Stimulated activated CD4-positive, alpha-beta T cell treated with anti-CD3 and anti-CD28 coated beads, Interleukin-1b, Interleukin-23, amount 100 ng/mL, for 48 hours (primary cell): ENCODE measurements at places on chromosomes 2 and 18.

- no peak for DNase-seq
Observed at GRCh38 chr2:157180359-157180758, 77.1 kb upstream of the GALNT5 start.

DNA sequence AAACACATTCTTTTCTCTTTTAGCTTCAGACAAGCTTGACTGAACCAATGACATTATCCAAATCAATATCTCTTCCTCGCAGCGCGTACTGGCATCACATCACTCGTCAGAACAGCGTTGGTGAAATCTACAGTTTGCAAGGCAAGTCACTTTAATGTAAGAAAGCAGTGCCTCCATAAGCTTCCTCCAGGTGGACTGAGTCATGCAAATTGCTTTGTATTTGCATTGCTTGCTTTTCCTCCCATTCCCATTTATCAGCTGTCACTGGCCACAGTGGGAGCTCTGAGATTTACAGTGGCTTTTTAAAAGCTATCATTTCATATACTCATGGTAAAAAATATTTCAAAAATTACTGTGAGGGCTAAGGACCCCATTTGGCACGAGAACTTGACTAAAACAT is 189.9 kb downstream of the CD226 start:
- no peak for DNase-seq

GRCh38 chr2:44615950-44616518 is 254.3 kb downstream of the CAMKMT start:
- no peak for DNase-seq

DNA sequence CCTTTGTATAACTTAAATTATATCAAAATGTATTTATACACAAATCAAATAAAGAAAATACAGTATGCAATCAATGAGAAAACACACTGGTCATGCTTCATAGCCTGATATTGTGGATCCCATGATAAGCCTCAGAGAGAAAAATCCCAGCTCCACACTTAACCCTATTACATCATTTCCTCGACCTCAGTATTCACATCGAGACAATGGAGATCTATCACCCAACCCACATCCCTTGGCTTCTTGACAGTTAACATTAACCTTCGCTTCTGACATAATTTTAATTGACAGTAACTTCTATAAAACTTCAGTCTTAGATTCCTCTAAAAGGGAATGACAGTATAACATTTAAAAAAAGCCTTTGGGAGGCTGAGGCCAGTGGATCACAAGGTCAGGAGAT is 11.6 kb downstream of the TMX3 start:
- no peak for DNase-seq

DNA sequence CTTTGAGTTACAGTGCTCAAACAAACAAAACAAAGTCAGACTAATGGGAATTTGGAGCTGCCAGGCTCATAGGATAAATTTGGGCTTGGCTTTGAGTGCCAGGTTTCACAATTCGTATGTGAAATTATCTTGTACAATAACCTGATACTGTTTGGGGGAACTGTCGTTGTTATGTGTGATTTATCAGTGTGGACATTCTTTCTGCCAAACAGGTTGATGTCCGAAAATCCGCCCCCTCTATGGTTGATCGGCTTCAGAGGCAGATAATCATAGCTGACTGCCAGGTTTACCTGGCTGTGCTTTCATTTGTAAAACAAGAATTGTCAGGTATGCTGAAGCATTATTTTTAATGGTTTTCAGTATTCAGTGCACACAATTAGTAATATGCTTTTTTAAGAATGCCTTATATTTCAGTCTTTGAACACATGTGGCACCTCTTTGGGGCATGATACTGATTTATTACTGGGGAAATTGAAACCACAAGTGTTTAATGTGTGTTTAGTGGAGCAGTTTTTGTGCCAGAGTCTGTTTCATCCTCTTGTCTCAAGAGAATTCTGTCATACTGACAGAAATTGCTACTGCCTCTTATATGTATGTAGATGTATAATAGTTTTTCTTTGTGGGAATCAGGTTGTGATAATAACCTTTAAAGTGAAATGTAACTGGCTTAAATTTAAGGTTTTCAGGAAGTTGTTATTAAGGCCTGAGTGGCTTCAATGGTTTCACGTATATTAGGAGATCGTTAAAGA is 54.6 kb downstream of the TTC39C start:
- no peak for DNase-seq

DNA sequence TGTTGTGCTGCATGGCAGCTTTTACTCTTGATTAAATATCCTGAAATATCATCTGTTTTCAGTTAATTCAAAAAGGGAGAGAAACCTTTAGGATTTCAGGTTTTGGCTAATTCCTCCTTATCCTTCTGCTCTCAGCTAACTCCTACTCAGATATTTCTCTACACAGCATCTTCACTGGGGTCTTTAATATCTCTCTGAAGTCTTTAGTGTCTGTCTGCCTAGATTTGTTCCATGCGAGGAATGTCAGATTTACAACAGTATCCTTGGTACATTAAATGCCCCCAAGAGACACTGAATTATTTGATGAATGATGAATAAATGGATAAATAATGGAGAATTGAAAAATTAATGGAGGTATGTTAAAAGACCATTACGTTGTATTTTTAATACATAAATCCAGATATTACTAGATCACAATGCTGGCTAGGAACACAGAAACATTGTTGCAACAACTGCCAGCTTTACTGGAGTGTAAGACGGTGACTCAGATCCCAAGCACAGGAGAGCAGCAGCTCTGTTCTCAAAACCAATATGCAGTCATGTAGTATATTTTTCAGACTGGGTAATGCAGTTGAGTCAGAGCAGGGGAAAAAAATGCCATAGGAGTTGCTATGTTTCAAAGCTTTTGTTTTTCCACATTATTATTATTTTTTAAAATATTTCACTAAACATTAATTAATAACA is 388.0 kb upstream of the SYT4 start:
- DNase-seq, result no peak

DNA sequence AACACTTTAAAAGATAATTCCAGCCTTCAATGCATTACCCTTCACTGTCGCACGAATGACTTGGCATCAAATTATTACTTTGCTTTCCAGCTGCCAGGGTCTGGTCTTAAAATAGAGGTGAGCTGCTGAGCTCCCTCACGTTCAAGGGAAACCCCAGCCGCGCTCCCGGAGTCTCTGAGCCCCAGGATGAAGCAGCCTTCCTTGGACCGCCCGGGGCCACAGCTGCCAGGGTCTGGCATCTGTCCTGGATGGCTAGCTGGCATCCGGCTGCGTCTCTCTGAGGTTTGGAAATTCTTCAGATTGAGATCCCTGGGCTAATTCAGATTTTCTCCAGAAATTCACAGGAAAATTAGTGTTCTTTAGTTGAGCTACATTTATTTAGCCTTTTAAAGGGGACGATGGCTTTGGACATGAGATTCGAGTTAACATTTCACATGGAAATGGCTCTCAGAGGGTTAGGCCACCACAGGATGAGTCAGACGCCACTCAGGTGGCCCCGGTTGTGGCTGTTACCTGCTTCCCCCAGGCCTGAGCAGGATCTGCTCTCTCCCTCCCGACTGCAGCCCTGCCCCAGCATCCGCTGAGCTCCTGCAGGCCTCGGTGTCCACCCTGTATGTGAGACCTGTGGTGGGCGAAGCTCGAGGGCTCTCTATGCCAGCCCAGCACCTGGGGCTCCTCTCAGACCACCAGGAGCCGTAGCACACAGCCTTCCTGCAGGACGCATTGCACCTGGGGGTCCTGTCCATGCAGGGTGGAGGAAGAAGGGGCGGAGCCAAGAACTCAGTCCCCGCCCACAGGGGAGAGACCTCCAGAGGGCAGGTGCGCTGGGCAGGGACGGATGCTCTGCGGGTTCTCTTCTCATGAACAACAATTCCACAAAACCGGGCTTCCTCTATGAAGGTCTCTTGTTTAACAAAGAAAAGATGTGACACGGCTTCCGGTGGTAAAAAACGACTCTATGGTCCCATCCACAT is 255.5 kb downstream of the TWIST2 start:
- DNase-seq, result no peak

DNA sequence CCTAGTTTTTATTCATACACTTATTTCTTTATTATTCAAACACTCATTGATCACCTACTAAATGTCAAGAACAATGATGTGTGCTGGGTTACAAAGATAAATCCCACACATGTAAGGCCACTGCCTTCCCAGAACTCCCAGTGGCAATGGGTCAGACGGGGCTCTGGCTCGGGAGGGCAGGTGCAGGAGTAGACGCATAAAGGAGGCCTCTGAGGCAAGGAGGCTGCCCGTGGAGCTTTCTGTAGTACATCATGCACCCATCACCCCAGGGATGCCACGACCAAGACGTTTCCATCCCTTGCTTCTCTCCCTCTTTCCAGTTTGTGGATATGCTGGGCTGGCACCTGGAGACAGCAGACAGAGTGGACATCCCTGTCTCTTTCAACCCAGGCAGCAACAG is 153.2 kb upstream of the TTC39C start:
- DNase-seq, result no peak
